Hematopoietic multipotent progenitor cell (in vitro differentiated cells): ENCODE measurements at places on chromosomes 1 and 21.
A peak's percentile ranks its signal among the peaks of the same experiment; 100 is the strongest.

GRCh38 chr1:69765951-69766350 is 198.2 kb downstream of the LRRC7 start:
- no peak for DNase-seq

- no peak for DNase-seq
These were observed 95.7 kb downstream of the RHOU start for GRCh38 chr1:228830954-228831481.

- DNase-seq, result peak; percentile 35
These were observed 50.2 kb downstream of the KCNN3 start for GRCh38 chr1:154819628-154820590.

GRCh38 chr1:51926171-51926812 is 47.8 kb upstream of the NRDC start:
- DNase-seq, result no peak

- no peak for DNase-seq
These were observed 16.5 kb downstream of the LHX4 start for GRCh38 chr1:180246579-180246978.

DNA sequence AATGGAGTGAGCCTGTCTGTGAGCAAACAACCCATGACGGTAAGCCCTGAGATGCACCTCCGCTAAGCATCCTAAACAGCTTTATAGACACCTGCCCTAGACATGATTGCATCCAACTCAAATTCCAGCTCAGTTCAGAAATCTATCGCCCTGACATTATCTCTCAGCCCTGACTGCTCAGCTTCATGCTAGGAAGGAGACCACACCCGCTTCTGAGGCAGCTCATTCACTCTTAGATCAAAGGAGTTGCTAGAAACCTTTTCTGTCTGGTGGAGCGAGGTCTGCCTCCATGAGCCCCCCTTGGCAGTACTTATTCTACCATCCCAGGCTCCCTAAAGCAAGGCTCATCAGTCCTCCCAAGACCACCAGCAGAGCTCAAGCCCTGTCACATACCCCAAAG is 17.0 kb downstream of the IL10RB start:
- no peak for DNase-seq

DNA sequence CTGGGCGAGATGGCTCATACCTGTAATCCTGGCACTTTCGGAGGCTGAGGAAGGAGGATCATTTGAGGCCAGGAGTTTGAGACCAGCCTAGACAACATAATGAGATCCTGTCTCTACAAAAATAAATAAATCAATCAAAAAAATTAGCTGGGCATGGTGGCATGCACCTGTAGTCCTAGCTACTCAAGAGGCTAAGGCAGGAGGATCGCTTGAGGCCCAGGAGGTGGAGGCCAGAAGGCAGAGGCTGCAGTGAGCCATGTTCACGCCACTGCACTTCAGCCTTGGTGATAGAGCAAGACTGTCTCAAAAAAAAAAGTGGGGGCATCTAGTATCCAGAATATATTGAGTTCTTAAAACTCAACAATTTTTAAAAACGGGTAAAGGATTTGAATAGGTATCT is 6.0 kb downstream of the TUT4 start:
- DNase-seq, result no peak

DNA sequence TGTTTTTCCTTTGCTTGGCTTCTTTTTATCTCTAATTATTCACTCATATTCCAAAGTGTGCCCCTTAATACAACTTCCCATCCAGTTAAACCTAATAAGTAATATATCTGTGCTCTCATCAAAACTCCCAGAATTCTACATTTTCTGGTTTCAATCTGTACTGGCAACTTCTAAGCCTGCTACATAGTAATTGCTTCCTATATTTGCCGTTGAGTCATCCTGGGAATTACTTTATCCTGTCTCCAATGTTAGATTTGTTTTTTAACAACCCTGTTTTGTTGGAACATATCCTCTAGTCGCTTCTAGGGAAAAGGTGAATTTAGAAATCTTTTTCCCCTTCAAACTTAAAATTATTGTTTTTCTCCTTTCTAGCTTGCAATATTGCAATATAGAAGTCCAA is 620.5 kb upstream of the PKN2 start:
- DNase-seq, result no peak

GRCh38 chr1:118032883-118033282 is 103.3 kb downstream of the WDR3 start:
- no peak for DNase-seq

- DNase-seq, result no peak
These were observed 3.8 kb downstream of the CELSR2 start for GRCh38 chr1:109252893-109253802.

DNA sequence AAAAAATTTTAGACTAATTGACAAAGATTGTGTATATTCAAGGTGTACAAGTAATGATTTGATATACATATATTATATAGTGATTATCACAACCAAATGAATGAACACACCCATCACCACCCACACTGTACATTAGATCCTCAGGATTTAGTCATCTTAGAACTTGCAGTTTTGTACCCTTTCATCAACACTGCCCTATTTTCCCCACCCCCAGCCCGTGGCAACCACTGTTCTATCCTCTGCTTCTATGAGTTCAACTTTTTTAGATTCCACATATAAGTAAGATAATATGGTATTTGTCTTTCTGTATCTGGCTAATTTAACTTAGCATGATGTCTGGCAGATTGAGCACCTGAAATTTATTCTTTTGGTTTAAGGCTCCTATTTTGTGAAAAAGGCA is 173.6 kb downstream of the IER5 start:
- no peak for DNase-seq

- DNase-seq, result no peak
These were observed 207 bp upstream of the SVBP start for GRCh38 chr1:42817440-42817767.

- no peak for DNase-seq
These were observed 482.2 kb downstream of the CAMTA1 start for GRCh38 chr1:7267493-7267892.

GRCh38 chr1:41658431-41659158 is 174.1 kb upstream of the EDN2 start:
- peak; percentile 75 for DNase-seq

DNA sequence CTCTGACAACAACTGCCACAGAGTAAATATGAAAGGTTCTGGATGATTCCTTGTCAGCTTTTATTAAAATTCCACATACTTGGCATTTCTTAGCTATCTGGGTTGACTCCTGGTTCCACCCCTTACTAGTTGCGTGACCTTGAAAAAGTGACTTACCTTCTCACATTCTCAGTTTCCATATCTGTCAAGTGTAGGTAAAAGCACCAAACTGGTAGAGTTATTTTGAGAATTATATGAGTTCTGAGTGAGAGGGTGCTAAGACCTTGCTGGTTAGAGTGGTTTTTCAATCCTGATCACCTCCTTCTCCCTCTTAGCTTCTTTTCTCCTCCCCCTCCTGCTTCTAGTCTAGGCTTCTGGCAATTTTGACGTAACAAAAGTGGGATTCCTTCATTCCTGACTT is 83.4 kb upstream of the ABCD3 start:
- no peak for DNase-seq

DNA sequence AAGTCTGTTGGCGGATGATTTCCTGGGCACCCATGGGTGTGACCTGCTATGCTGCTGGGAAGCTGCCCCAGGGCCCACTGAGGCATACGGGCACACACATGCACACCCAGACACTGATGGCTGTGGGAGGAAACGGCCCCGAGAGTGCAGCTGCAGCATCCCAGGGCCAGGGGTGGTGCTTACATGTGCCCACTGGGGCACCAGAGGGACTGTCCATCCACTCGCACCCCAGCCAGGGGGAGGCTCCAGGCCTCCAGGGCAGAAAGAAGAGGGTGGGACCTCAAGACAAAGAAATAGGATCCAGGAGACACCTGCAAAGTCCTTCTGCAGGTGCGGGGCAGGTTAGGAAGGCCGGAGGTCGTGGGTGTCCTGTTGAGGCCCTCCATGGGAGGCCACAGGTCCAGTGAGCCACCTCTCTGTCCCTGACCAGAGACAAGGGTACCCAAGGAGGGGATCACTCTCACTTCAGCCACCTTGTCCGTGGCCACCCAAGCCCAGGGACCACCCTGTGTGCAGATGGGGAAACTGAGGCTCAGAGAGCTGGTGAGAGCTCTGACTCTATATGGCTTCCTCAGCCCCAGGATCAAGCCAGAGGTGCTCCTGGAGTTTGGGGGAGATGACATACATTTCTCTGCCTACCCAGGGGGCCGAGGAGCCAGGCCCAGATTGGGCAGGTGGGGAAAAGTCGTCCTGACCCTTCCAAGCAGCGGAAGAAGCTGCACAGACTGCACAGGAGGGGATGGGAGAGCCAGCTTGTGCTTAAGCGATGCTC is 57.1 kb downstream of the WNT9A start:
- DNase-seq, result no peak

DNA sequence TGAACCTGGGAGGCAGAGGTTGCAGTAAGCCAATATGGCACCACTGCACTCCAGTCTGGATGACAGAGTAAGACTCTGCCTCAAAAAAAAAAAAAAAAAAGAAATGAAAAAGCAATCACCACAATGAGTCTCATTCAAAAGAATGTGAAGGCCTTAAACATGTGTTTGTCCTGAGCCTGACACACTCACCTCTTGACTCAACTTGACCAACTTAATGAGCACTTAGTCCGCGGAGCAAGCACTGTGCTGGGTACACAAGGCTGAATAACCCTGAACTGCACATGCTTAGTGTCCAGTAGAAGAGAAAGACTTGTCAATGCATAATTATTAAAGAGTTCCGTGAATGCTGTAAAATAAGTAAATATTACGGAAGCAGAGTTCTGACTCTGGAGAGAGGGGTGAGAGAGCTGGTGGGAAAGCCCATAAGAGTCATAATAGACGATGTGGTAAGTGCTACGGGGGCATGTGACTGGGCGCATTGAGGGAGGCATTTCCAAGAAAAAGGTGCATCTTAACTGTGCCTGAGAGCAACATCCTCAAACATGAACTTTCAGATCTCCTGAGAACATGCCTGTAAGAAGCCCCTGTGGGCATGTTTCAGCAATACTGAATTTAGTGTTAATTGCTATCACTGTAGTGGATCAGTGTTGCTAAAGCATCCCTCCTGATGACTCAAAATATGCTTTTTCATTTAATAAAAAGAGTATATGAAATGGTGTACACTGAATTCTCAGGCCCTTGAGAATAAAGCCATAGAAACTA is 27.2 kb downstream of the MCOLN2 start:
- no peak for DNase-seq

DNA sequence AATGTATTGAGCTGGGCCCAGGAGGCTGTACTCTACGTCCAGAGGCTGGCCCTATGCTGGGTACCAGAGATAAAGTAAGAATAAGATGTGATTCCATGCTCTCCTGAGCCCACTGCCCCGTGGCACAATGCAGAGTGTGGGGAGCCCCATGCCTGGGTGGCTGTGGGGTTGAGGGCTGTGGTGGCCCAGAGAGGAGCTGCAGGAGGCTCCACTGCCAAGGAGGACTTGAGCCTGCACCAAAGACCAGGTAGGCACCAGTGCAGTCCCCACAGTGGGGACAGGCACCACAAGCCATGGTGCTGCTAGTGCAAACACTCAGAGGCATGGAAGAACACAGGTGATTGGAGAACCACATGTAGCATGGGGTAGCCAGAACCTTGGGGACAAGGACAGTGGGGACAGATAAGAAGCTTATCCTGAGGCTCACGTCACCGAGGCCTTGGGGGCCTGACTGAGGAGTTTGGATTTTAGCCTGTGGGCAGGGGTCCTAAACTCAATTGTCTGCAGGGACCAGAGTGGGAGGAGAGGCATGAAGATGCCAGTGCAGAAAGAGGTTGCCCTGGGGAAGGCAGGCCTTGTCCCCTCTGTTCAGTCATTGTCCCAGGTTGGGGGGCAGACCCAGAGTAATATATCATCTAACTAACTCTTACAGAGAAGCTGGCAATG is 21.9 kb upstream of the EPS8L3 start:
- DNase-seq, result no peak

DNA sequence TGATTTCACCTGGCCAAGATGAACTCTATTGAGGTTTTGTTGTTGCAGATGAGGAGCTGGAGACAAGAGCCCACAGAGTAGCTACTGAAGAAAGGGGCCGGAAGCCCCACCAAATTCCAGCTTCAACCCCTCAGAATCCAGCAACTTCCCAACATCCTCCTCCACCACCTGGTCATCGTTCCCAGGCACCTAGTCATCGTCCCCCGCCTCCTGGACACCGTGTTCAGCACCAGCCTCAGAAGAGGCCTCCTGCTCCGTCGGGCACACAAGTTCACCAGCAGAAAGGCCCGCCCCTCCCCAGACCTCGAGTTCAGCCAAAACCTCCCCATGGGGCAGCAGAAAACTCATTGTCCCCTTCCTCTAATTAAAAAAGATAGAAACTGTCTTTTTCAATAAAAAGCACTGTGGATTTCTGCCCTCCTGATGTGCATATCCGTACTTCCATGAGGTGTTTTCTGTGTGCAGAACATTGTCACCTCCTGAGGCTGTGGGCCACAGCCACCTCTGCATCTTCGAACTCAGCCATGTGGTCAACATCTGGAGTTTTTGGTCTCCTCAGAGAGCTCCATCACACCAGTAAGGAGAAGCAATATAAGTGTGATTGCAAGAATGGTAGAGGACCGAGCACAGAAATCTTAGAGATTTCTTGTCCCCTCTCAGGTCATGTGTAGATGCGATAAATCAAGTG is 14.3 kb downstream of the CD2 start:
- no peak for DNase-seq

DNA sequence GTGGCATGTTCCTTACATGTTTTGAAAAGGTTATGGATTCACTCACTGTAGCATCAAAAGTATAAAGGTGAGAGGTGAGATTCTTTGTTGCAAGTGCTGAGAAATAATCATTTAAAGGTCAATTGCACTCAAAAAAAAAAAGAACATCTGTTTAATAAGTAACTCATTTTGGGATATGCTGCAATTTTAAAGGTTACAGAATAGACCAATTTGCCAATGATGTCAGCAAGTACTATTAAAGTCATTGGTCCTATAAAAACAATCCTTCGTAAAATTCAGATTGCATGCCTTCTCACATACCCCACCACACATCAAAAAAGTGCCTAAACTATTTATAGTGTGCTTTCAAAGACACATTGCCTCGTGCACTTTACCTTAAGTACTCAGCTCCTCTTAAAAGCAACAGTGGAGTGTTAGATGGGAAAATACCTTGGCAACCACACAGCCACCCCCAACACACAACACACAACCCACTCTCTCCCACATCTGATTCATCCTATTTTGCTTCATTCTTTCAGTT is 218.2 kb upstream of the ADGRL2 start:
- DNase-seq, result no peak

DNA sequence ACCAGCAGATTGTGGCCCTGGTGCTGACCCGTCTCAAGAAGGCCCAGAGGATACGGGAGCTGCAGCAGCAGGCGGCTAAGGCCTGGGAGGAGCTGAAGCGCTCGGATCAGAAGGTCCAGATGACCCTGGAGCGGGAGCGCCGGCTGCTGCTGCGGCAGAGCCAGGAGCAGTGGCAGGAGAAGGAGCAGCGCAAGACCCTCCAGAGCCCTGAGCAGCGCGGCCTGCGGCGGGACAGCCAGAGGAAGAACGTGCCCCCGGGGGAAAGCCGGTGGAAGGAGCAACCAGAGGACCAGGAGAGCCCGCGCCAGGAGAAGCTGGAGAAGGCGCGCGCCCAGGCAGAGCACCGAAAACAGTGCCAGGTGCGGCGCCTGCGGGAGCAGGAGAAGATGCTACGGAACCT is 1.0 kb downstream of the CCDC185 start:
- DNase-seq, result no peak
